ENCODE measurements at places on chromosomes 13 and 19.
A peak's percentile ranks its signal among the peaks of the same experiment; 100 is the strongest.

- no peak for DNase-seq
Observed at GRCh38 chr13:65090186-65090585, 2139.9 kb downstream of the PCDH9 start.

DNA sequence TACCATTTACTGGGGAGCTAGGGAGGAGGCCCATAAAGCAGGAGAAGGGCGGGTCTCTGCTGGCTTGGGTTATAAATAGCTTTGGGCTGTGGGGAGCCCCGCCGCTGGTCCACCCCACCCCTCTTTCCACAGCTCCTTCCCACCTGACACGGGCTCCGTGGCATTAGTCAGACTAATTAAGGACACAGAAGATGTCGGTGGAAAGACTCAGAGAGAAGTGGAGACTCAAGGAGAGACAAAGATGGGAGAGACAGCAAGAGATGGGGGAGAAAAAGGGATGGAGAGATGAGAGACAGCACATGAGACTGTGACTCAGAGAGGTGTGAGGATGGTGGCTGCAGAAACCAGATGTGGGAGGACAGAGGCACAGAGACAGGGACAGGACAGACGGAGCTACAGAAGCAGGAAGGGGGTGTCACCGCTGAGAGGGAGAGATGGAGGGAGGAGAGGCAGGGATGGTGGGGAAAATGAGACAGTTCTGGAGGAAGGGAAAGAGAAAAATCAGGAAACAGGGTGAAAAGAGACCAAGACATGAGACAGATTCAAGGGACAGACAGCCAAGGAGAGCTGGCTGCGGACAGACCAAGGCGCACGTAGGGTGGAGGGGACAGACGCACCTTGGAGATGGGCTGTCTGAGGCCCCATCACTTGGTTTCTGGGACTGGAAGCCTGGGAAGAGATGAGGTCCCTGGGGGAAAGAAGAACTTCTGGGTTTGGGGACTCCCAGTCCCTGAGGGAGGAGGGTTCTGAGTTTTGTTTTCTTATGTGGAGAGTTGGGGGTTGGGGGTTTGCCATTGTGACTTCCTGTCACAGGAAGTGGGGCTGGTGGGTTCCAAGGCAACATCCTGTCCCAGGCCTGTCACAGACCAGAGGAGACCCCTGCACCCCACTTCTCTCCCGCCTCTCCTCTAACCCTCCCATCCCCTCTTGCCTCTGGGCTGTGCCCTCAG is 4.1 kb downstream of the ARHGEF1 start:
- DNase-seq, result peak; percentile 56

GRCh38 chr13:113229161-113229560 is 19.7 kb downstream of the CUL4A start:
- DNase-seq, result no peak

DNA sequence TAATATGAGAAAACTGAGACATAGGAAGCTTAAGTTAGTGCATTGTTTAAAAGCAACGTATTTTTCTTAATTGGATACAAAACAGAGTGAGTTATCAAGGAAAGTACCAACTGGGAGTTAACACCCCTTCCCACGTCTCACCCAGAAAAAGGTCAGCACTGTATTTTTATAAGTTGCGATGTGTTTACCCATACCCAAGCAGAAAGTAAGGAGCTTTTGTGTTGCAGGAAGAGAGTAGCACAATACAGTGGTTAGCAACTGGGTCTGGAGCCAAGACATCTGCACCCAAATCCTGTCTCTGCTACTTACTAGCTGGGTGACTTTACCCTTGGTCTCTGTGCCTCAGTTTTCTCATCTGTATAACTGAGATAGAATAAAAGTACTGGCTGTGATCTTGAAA is 34.3 kb downstream of the FAM216B start:
- no peak for DNase-seq

DNA sequence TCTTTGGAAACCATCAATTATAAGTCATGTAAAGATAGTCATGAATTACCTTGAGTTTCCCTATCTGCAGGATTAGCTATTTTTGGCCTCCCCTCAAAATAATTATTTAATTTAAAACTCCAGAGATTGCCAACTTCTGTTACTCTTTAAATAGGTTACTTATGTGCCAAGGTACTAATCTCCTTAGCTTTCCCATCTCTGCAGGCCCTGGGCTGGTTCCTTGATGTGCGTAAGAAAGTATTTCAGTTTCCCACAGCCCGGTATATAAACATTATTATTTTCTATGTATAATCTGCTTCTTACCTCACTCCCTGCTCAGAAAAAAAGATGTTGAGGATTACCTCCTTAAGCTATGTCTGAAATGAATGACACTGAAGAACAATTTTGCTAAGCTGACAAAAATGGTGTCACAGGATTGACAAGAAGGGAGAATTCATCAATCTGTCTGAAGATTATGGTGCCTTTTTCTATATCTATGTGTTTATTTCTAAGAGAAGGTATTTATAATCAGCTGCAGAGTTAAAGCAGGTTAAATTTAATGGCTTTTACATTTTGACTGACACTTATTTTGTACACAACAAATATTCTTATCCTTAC is 1697.2 kb upstream of the PCDH20 start:
- no peak for DNase-seq

- no peak for DNase-seq
Observed at GRCh38 chr19:46521241-46521868, 25.7 kb upstream of the PNMA8B start.

All from stimulated activated CD8-positive, alpha-beta memory T cell treated with anti-CD3 and anti-CD28 coated beads, Interleukin-12 subunit alpha, Interleukin-12 subunit beta, amount 100 ng/mL, for 4 hours (primary cell).